Cerebellar nuclear complex (tissue), 1 donor: ENCODE measurements at places on chromosomes 1 and 21.

- DNase-seq: no peak
Observed at GRCh38 chr1:235500971-235501540, 3.2 kb downstream of the B3GALNT2 start.

- DNase-seq: no peak
Observed at GRCh38 chr1:221182791-221183533, 303.7 kb downstream of the HLX start.

- DNase-seq: no peak
Observed at GRCh38 chr1:198628067-198628455, 10.8 kb upstream of the PTPRC start.

GRCh38 chr1:41394959-41395956 lies 34.0 kb downstream of the FOXO6 start:
- DNase-seq: no peak

- no peak for DNase-seq
Observed at GRCh38 chr21:24636696-24637095, 970.6 kb downstream of the MRPL39 start.

DNA sequence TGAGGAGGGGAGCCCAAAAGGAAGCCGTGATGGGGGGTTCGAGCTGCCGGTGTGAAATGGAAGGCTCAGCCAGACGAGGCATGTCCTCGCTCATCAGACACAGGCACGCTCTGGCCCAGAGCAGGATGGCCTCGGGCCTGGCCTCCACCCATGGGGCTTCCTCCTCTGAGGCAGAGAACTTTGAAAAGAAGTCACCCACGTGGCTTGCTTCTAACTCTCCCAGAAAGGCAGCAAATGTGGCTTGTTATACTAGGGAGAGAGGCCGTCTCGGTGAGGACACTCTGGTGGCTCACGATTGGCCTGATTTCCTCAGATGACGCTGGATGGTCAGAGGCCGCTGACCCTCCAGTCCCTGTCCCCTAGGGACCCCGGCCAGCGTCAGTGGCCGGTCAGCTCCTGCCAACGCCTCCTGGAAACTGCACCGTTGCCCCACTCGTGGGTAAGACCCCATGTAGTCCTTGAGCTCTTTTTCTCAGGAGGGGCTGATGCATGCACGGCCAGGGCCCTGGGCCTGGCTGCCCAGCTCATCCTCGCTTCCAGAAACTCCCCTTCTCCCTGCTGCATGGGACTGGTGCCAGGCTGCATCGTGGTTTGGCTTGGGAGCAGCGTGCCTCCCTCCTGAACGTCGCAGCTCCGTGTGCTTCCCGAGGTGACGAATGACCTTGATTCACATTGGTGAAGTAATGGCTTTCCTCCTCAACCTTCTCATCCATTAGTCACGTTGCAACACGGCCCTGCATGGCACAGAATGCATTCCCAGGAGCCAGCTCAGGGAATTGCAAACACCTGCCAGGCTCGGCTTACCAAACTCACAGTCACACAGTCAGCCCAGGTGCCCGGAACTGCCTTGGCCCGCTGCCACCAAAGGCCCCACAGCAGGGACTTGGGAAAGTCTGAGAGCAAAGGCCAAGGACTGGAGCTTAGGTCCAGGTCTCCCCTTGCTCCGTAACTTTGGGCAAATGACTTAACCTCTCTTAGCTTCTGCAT lies 58.8 kb downstream of the TOMM20 start:
- DNase-seq: no peak

DNA sequence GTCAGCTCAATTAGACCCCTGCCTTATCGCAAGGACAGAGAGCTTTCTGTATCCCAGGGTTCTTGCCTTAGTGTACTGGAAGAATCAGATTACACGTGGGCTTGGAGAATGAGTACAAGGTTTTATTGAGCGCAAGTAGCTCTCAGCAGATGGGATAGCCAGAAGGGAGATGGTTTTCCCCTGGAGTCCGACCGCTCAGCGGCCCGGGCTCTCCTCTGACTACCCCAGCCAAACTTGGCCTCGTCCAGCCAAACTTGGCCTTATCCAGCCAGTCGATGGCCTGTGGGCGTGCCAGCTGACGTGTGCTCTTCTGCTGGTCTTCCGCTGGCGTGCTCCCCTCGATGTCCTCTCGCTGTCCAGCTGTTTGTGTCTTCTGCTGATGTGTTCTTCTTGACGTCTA lies 136.9 kb downstream of the SYT14 start:
- no peak for DNase-seq

DNA sequence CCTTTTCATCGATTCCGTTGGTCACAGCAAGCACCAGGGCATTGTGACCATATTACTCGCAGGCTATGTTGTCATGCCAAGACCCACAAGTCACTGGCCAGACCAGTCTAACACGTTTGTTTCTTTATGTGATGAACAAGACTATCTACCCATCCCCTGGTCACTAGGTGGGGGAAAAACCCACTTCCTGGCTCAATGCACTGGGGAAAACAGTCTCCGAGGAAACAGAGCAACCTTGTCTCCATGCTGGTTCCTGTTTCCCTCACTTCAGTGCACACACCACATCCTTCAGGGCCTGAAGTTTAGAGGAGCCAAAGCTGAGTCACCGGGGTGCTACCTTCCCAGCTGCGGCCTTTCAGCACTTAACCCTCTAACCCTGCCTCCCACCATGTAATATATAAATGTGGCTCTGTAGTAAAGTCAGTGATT lies 20.9 kb downstream of the ERICH3 start:
- DNase-seq: no peak
